ENCODE measurements at places on chromosomes 4 and X.

DNA sequence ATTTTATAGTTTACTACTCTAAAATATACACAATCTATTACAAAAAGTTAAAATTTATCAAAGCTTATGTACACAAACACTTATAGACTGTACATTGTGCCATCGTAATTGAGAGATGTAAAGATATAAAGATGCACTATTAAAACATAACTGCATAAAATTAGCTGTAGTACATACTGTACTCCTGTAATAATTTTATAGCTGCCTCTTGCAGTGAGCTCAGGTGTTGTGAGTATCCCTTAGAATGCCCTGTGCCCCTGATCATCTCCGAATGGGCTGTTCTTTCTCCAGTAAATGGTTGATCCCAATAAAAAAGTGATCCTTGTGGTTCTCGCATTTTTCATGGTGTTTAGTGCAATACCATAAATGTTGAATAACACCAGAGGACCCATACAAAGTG, 101.2 kb downstream of the TMEM164 start:
- no peak for DNase-seq

GRCh38 chrX:154714925-154715324, 36.0 kb downstream of the GAB3 start:
- peak; percentile 74 for DNase-seq

GRCh38 chr4:24195991-24196736, 306.3 kb upstream of the PPARGC1A start:
- no peak for DNase-seq

GRCh38 chr4:78864405-78865024, 74.7 kb downstream of the PAQR3 start:
- DNase-seq = peak; percentile 64

DNA sequence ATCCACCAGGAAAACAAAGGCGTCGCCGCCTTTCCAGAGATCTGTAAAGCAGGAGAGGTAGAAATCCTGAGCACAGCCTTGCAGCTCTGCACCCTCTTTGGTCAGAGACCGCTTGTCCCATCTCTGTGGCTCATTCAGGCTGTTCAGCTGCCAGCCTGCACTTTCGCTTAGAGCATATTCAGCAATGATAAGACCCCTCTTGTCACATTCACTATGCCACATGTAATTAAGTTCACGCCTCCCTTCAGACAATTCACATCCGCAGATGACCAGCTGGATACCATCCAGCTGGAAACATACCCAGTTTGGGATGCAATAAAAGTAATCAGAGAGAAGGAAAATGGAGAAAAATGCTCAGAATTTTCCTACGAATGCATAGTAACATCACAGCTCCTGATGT, 335.4 kb downstream of the UNC5C start:
- DNase-seq = no peak

- no peak for DNase-seq
Observed at GRCh38 chr4:26349496-26349895, 28.7 kb downstream of the RBPJ start.

GRCh38 chr4:127759228-127759820, 22.8 kb upstream of the HSPA4L start:
- DNase-seq = no peak

DNA sequence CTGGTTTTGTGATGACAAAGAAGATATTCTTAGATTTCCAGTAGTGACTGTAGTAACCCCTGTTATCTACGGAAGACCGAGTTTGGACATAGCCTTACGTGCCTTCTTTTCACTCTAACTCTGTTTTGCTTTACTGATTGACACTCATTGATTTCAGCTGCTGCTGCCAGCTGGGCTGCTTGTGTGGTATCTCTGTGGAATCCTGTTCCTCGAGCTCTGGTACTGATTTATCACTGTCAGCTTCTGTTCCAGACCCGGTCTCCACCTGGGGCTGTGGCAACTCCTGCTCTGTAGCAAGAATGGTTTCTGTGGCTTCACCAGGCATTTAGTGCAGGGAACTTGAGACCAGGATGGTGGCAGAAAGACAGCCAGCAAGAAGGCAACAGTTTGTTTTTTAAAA, 24.6 kb upstream of the LAP3 start:
- DNase-seq = no peak

GRCh38 chr4:142278663-142279062, 567.4 kb downstream of the INPP4B start:
- DNase-seq = no peak

- peak; percentile 59 for DNase-seq
Observed at GRCh38 chr4:77385124-77385969, 220.3 kb upstream of the CXCL13 start.

GRCh38 chr4:121814756-121815155, 8.9 kb downstream of the CCNA2 start:
- DNase-seq = no peak

DNA sequence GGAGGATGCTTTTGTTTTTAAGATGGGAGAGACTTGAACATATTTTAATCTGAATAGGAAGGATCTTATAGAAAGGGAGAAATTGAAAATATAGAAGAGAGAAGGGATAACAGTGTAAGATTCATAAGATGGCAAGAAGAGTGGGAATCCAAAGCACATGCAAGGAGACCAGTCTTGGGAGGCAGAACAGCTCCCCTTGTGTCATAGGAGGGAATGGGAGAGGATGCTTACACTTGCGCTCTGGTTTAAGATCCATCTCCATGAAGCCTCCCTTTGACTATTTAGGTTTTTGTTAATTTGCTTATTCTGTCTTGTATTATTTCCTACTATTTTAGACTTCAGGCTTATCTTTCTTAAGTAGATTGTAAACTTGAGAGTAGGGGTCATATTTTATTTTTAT, 42.7 kb downstream of the KIF4A start:
- no peak for DNase-seq

DNA sequence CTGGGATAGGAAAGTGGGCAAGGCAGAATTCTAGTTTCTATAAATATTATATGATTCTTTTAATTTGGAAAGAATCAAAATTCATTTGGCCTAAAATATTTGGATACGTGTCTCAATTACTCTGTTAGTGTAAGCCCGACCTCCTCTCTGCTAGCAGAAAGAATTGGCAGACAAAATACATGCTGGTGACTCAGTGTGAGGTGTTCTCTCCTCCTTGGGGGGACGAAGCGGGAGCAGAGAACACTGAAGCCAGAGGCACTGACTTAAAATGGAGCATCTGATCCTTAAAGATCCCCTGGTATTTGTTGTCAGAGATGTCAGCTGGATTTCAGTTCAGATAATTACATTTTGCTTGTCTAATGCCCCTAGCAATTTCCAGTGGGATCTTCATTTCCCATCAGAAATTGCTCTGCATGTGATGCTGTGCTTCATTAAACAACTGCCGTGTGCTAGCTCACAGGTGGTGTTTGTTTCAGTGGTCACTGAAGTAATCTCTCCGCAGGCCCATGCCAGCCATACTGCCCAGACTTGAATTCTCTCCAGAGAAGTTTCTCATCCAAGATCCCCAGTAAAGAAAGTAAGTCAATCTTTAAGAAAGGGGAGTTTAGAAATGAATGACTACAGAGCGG, 188.7 kb upstream of the TLL1 start:
- DNase-seq = no peak

GRCh38 chrX:112662559-112663427, 16.9 kb downstream of the LHFPL1 start:
- DNase-seq = no peak

DNA sequence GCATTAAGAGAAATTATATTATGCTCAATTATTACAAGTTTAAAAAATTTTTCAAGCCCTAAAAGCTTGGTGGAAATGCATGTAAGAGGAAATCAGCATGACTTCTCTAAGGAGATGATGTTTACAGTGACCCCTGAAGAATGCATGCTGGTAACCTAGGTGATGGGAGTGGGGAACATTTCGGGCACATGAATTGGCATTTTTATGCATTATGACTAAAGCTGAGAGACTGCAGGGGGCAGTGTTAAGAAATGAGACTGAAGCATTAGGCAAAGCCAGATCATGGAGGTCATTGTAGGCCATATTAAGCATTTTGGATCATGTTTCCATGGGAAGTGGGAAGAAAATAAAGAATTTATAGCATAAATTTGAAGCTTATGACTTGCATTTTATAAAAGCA, 421.3 kb downstream of the FAT4 start:
- DNase-seq = no peak

GRCh38 chr4:152843481-152844090, 63.8 kb downstream of the ARFIP1 start:
- DNase-seq = no peak

DNA sequence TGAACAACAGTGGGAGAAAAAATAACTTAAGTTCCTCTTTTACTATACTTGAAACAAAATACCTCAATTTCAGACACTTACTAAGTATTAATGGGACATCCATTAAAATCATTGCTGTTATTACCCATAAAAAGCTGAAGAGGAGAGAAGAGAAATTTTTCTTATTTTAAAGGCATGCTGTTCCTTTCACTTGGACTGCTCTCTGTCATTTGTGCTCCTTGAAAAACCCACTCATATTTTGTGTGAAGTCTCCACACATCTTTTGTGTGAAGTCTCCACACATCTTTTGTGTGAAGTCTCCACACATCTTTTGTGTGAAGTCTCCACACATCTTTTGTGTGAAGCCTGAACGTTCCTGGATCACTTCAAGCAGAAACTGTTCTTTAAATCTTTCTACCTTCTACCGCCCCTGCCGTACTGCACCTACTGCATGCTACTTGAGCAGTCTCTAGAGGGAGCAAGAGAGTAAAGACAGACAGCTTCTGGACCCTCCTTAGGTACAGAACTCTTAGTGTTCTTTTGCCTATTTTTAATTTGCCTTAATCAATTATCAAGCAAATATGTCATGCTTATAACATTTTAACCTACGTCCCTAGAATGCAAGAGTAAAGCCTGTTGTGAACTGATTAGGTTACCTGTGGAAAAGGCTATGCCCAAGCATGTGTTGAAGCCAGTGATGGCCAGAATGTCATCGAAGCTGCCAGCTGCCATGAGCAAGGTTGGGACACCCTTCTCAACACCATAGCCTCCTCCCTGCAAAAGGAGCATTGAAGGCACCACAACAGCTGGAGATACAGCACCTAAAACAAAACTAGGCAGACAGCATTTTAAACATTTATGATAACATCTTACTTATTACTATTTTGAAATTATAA, 27.1 kb upstream of the SLC9B1 start:
- DNase-seq = peak; percentile 46

DNA sequence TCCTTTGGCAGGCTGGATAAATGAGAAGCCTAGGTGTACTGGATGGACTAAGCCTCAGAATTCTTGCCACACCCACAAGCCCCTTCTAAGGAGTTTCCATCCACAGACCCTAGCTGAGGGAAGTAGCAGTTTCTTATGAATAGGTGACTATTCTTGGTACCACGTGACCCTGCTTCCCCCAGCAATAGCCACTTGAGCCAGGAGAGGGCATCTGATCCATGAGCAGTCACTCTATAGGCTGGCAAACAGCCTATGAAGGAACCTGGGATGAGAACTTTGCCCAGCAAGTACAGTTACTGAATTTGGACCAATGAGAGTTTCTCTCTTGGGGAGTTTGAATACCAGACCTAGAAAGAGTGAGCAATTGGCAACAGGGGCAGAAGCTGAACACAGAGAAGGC, 84.0 kb downstream of the RTL9 start:
- peak; percentile 9 for DNase-seq

- DNase-seq = no peak
Observed at GRCh38 chr4:96471956-96472867, 632.3 kb downstream of the PDHA2 start.

DNA sequence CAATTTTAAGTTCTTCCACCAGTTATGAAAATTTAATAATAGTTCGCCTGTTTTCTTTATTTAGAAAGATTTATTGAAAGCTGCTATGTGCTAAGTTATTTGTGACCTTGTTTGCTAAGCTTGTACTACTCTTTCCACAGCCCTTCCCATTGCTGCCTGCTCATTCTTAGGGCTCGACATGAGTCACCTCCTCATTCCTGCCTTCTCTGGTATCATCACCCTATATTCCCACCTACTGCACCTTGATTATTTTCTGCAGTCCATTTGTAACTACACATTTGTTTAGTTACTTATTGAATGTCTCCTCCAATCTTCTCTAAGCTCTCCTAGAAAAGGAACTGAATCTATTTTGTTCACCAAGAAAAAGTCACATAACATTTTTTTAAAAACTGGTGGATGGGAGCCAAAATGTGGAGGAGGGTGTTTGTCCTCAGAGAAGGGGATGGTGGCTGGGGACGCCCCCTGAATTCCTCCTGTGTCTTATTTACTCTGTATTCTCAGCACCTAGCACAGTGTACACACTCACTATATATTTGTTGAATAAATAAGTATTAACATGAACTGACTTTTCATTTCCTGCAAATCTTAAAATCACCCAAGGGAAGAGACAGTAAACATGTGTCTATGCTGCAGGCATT, 3.7 kb upstream of the RAB9A start:
- no peak for DNase-seq

GRCh38 chr4:66000510-66001117, 330.3 kb upstream of the EPHA5 start:
- no peak for DNase-seq

- no peak for DNase-seq
Observed at GRCh38 chrX:48834383-48834709, 1.1 kb downstream of the PCSK1N start.

- no peak for DNase-seq
Observed at GRCh38 chr4:26937567-26937966, 76.9 kb downstream of the STIM2 start.

DNA sequence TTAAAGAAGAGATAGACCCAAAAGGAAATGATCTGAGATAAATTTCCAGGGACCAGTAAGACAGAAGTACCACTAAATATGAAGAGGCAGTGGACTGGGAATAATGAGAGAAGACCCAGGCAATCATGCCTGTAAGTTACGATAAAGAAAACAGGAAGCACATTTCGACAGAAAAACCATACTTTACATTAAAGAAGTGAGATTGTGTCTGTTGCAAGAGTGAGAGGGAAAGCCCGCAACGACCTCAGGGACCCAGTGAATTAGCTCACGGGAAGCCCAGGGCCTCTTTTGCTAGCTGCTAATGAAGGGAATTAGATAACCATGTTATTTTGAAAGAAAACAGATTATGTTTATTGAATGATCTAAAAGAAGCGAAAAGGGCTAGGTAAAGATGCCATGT, 28.9 kb upstream of the ACSL1 start:
- peak; percentile 20 for DNase-seq

DNA sequence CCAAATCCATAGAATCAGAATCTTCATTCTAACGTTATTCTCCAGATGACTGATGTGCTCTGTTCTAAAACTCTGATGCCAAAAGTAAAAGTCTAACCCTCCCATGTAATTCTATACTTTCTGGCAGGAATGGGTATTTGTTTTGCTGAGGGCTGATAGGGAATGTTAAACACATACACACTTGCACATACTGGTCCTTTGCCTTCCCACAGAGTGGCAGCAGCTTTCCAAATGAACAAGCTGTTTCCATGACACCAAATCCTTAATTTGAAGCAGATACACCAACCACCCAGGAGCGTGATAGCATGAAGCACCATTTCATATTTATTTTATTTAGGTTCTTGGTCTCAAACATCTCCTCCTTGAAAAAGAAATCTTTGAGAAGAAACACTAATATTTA, 155.5 kb upstream of the PRDX4 start:
- DNase-seq = no peak

GRCh38 chr4:2135083-2135482, 76.0 kb downstream of the NAT8L start:
- peak; percentile 18 for DNase-seq

GRCh38 chr4:165682611-165683010, 190.4 kb upstream of the TLL1 start:
- DNase-seq = no peak

GRCh38 chr4:55617587-55618197, 18.4 kb downstream of the NMU start:
- peak; percentile 56 for DNase-seq
